Breast epithelium (tissue), 4 donors: ENCODE measurements at places on chromosomes 11 and 22. TPM values are rescaled to one million over a fixed set of nuclear protein-coding genes. Genes with fewer than 3 reads are reported as not detected.
A peak's percentile ranks its signal among the peaks of the same experiment; 100 is the strongest.

Gene CECR2
- total RNA-seq: 0.44 TPM

GRCh38 chr11:62775646-62776045 is 4.5 kb downstream of the TAF6L start:
- H3K27ac ChIP-seq: no peak overlapping the region
- H3K4me3 ChIP-seq: no peak overlapping the region
- H3K4me1 ChIP-seq: peaks cover under 1% of the 10 kb centered on the region
- DNase-seq: no peak

Gene CRYBB2
- total RNA-seq: 0.66 TPM

Gene OR4C13
- total RNA-seq: not detected

Gene YPEL4
- 2.3 TPM for total RNA-seq

Gene OR51G1
- total RNA-seq: not detected

- no peak for DNase-seq
- no peaks in the 10 kb centered on the region for H3K27me3 ChIP-seq
- no peak overlapping the region for H3K4me3 ChIP-seq
These were observed 31.6 kb downstream of the RBX1 start for GRCh38 chr22:40982482-40983385.

Gene CNTN5
- total RNA-seq: not detected

- no peaks in the 10 kb centered on the region for H3K27me3 ChIP-seq
- no peaks in the 10 kb centered on the region for H3K36me3 ChIP-seq
- DNase-seq: no peak
- peak overlapping the region; percentile 56 for H3K27ac ChIP-seq
- no peaks in the 10 kb centered on the region for H3K4me1 ChIP-seq
- no peak overlapping the region for H3K4me3 ChIP-seq
These were observed 45.5 kb downstream of the ARRB1 start for GRCh38 chr11:75305993-75306392.

GRCh38 chr11:125949271-125950177 is 3.7 kb downstream of the VSIG10L2 start:
- H3K4me3 ChIP-seq: no peak overlapping the region
- no peaks in the 10 kb centered on the region for H3K36me3 ChIP-seq
- peaks cover 11% of the 10 kb centered on the region for H3K4me1 ChIP-seq
- no peaks in the 10 kb centered on the region for H3K27me3 ChIP-seq

Gene BTG4
- not detected for total RNA-seq

- no peak overlapping the region for H3K27ac ChIP-seq
- no peak for DNase-seq
- no peaks in the 10 kb centered on the region for H3K4me1 ChIP-seq
- no peak overlapping the region for H3K4me3 ChIP-seq
- H3K36me3 ChIP-seq: no peaks in the 10 kb centered on the region
These were observed 32.6 kb upstream of the NNMT start for GRCh38 chr11:114263513-114264170.

Gene ADM2
- total RNA-seq: not detected

Gene SGSM1
- total RNA-seq: 0.16 TPM

Gene SYT8
- total RNA-seq: 10.7 TPM

DNA sequence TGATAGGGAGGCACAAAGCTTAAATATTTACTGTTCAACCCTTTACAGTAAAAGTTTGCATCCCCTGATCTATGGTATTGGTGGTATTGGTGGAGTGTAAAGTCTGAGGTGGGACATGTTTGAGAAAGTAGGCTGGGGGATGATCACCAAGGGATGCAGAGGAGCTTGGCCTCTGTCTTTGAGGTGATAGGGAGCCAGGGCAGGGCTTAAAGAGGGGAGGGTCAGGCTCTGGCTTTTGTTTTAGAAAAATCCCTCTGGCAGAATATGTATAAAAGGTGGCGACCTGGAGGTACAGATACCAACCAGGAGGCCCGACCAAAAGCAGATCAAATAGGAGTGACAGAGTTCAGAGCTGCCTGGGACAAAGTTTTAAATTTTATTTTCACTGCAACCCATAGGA is 59.0 kb downstream of the SWAP70 start:
- DNase-seq: no peak
- no peaks in the 10 kb centered on the region for H3K27me3 ChIP-seq
- peak overlapping the region; percentile 40 for H3K27ac ChIP-seq
- no peaks in the 10 kb centered on the region for H3K36me3 ChIP-seq
- no peaks in the 10 kb centered on the region for H3K4me1 ChIP-seq

DNA sequence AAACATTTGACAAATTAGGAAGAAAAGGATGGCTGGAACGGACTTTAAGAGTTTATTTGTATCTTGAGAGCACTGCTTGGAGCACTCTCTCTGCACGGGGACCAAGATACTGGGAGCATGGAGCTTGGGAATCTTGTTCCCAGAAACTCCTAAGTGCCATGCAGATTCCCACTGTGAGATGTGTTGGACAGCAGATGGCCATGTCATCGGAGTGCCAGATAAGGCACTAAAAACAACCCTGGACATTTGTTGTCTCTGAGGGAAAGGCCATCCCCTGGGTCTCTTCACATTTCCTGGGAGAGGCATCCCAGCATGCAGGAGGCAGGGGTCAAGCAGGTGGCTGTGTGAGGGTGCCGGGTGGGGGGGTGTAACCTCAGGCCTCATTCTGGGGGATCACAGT is 2.9 kb downstream of the KIRREL3 start:
- no peaks in the 10 kb centered on the region for H3K36me3 ChIP-seq
- no peaks in the 10 kb centered on the region for H3K4me1 ChIP-seq
- H3K27ac ChIP-seq: no peak overlapping the region
- peaks cover 48% of the 10 kb centered on the region for H3K27me3 ChIP-seq
- no peak for DNase-seq

DNA sequence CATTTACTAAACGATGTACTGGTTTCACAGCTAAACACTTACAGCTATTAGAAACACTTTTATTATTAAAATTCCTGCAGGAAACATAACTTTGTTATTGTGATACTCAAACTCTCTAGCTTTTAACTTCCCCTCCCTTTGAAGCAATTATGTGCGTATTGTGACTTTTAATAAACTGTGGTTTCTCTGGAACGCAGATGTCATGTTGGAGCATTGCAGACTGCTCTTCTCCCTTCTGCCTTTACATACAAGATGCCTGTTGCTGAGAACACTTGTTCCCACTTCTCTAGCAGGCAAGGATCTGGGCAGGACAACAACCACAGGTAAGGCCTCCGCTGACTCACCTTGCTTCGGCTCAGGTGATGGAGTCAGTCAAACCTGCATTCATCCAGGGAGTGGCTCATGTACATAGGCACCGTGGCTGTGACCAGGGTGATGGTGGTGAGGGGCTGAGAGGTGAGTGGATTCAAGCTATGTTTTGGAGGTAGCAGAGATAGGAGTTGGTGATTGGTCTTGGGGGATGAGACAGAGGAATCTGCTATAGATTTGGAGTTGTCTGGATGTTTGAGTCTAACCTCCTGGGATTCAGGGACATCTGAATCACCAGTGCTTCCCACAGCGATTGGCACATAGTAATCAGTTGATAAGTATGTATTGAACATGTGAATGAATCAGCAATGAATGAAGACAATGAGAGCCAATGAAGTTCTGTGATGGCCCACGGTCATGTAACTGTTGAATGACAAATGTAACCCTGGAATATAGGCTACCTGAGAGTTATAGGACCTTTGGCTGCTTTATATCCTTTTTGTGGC is 106.0 kb downstream of the ADAMTS15 start:
- peak overlapping the region; percentile 33 for H3K27ac ChIP-seq
- H3K36me3 ChIP-seq: no peaks in the 10 kb centered on the region
- no peak for DNase-seq
- H3K4me1 ChIP-seq: no peaks in the 10 kb centered on the region
- H3K4me3 ChIP-seq: no peak overlapping the region

DNA sequence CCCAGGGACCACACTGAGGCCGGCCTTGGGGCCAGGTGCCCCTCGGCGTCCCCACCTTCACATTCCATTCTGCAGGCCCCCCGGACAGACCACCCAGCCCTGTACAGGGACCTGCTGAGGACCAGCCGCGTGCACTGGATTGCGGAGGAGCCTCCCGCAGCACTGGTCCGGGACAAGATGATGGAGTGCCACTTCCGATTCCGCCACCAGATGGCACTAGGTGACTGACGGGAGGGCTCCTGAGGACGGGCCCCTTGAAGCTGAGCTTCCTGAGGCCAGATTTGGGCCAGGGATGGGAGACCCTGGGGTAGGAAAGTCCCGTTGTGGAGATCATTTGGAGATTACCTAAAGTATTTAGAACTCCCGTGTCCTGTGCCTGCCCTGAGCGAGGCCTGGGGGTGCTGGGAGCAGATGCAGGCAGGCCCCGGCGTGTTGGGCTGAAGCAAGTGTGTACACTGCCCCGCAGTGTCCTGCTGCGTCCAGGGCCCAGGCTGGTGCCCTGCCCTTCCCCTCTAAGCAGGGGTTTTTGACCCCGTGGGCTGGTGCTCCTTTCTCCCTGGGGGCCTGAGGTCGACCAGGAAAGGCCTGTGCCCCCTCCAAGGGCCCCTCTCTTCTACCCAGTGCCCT is 20.0 kb downstream of the TRMU start:
- peak; percentile 81 for DNase-seq
- H3K36me3 ChIP-seq: peaks cover 13% of the 10 kb centered on the region
- H3K4me1 ChIP-seq: no peaks in the 10 kb centered on the region
- no peak overlapping the region for H3K27ac ChIP-seq
- no peak overlapping the region for H3K4me3 ChIP-seq

Gene OR9Q2
- total RNA-seq: not detected

Gene OMP
- total RNA-seq: not detected

- H3K27me3 ChIP-seq: no peaks in the 10 kb centered on the region
- H3K36me3 ChIP-seq: no peaks in the 10 kb centered on the region
- H3K27ac ChIP-seq: no peak overlapping the region
- H3K4me1 ChIP-seq: no peaks in the 10 kb centered on the region
- DNase-seq: no peak
These were observed 271.3 kb downstream of the SBF2 start for GRCh38 chr11:10022764-10023163.

Gene NAALAD2
- total RNA-seq: 1.8 TPM

- no peaks in the 10 kb centered on the region for H3K27me3 ChIP-seq
- H3K4me1 ChIP-seq: no peaks in the 10 kb centered on the region
- no peak for DNase-seq
These were observed 55.8 kb downstream of the RAB6A start for GRCh38 chr11:73705053-73705452.

Gene ISX
- under 0.01 TPM for total RNA-seq

GRCh38 chr11:12743834-12744449 is 69.7 kb downstream of the TEAD1 start:
- H3K27me3 ChIP-seq: no peaks in the 10 kb centered on the region
- no peaks in the 10 kb centered on the region for H3K36me3 ChIP-seq
- no peak overlapping the region for H3K4me3 ChIP-seq
- peaks cover 4% of the 10 kb centered on the region for H3K4me1 ChIP-seq
- no peak for DNase-seq

- H3K27ac ChIP-seq: no peak overlapping the region
- DNase-seq: no peak
- H3K4me3 ChIP-seq: no peak overlapping the region
- H3K4me1 ChIP-seq: no peaks in the 10 kb centered on the region
These were observed 48.6 kb downstream of the MRGPRX1 start for GRCh38 chr11:18890615-18891014.

- no peak for DNase-seq
- no peaks in the 10 kb centered on the region for H3K4me1 ChIP-seq
- no peak overlapping the region for H3K4me3 ChIP-seq
- H3K27ac ChIP-seq: no peak overlapping the region
- H3K27me3 ChIP-seq: no peaks in the 10 kb centered on the region
These were observed 552.4 kb upstream of the ANO5 start for GRCh38 chr11:21640491-21640890.

Gene TEX54
- 1.6 TPM for total RNA-seq

DNA sequence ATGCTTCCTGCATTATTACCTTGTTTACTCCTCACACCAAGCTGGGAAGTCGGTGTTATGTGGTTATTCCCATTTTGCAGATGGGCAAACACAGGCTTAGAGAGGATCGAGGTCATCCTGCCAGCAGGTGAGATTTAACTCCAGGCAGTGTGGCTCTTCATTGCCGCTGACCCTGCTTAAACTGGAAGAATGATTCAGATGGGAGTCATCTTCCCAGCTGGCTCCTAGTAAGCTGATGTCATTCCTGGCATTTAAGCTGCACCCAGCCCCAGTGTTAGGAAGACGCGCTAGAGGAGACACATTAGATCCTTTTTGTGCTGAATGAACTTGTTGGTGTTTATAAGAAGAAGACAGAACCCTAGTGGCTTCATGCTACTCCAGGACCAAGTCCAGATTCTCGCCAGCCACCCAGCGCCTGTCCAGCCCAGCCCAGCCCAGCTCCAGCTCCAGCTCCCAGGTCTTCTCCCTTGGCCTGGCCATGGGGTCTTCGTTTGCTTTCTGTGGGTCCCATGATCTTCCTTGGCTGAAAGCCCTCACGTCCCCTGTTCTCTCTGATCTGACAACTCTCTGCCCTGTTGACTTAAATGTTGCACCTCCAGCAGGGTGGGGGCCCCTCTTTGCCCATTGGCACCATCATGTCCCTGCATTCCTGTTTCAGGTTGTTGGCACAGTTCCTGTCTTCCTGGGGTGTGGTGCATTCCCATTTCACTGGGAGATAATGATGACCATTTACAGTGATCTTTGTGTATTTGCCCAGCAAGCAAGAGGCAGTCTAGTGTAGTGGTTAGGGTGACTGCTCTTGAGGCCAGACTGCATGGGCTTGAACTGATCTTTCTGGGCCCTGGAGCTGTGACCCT is 13.6 kb downstream of the PARVB start:
- DNase-seq: no peak
- H3K27ac ChIP-seq: peak overlapping the region; percentile 52
- H3K36me3 ChIP-seq: no peaks in the 10 kb centered on the region
- no peaks in the 10 kb centered on the region for H3K4me1 ChIP-seq

Gene SELENOM
- total RNA-seq: 485 TPM

- no peaks in the 10 kb centered on the region for H3K36me3 ChIP-seq
- peaks cover 7% of the 10 kb centered on the region for H3K4me1 ChIP-seq
- H3K27me3 ChIP-seq: no peaks in the 10 kb centered on the region
- peak within 1 kb of the TSS; percentile 91 for H3K27ac ChIP-seq
These were observed at the start of gene SLC25A1 for GRCh38 chr22:19178657-19179496. Gene SLC25A1, minus strand, starts transcription at chr22:19178736. Its CDS starts 63 bp downstream, at chr22:19178673.

DNA sequence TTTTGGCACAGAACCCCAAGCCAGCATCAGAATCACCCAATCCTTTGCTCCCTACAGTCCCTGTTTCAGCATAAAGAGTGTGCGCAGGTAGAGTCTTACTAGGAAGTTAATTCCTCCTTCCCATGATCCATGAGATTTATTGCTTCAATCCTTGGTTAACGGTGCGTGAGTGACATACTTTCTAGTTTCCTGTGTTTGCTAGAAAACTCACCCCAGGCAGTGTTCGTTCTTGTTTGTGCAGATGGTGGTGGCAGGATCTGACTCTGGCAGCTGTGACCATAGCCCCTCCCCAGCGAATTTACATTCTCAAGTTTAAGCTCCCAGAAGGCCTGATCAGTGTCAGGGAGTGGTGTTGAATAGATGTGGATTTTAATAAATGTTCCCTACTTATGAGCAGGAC is 106.7 kb upstream of the CCT8L2 start:
- H3K36me3 ChIP-seq: no peaks in the 10 kb centered on the region
- no peaks in the 10 kb centered on the region for H3K27me3 ChIP-seq
- H3K4me1 ChIP-seq: no peaks in the 10 kb centered on the region
- no peak overlapping the region for H3K27ac ChIP-seq
